EH (cell line): ENCODE measurements at places on chromosomes 7 and 10.

- DNase-seq = peak; percentile 97
Observed at GRCh38 chr7:122143751-122144711, at the start of gene AASS. Gene AASS, minus strand, starts transcription at chr7:122144249. Its CDS starts 10,523 bp downstream, at chr7:122133726.

GRCh38 chr10:42645103-42645502 is 6.7 kb upstream of the ZNF33B start:
- DNase-seq = no peak

- no peak for DNase-seq
Observed at GRCh38 chr10:14396411-14397048, 65.8 kb upstream of the FRMD4A start.

DNA sequence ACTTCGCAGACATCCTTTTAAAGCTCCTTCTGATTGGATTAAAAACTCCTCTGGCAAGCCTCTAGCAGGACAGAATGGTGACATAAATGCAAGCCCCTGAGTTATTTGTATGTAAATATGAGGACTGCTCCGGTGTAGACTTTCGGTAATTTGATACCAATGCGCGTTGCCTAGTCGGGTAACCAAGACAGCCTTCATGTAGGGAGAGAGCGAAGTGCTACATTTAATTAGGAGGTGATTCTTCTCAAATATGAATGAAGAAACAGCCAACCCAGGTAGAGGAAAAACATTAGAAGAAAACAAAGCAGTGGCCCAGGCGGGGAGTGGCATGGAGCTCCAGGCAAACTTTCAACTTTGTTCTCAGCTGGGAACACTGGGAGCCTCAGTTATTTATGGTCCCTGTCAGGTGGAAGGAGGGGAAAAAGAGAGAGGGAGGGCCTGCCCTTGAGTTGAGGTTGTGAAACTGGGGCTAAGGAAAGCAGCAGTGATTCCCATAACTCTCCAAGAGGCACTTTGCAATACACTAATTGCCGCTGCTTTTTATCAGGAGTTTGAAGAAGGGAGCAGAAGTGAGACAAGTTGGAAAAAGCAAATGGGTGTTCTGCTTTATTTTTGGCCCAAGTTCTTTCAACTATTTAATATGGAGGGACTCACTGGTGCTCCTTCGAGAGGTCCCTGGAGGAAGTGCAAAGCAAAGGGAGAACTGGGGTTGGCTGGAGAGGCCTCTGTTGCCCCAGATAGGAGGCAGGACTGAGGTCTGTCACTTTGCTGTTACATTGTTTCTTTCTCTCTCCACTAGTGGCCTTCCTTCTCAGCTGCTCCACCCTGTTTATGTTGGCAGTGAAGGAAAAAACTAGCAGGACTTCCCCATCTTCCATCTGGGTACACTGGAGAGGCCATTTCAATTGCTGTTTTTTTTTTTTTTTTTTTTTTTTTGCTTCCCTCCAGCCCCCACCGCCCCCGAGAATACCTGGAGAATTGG is 234.6 kb upstream of the CCDC6 start:
- DNase-seq = peak; percentile 5
